ENCODE measurements at places on chromosomes 6 and 20.

DNA sequence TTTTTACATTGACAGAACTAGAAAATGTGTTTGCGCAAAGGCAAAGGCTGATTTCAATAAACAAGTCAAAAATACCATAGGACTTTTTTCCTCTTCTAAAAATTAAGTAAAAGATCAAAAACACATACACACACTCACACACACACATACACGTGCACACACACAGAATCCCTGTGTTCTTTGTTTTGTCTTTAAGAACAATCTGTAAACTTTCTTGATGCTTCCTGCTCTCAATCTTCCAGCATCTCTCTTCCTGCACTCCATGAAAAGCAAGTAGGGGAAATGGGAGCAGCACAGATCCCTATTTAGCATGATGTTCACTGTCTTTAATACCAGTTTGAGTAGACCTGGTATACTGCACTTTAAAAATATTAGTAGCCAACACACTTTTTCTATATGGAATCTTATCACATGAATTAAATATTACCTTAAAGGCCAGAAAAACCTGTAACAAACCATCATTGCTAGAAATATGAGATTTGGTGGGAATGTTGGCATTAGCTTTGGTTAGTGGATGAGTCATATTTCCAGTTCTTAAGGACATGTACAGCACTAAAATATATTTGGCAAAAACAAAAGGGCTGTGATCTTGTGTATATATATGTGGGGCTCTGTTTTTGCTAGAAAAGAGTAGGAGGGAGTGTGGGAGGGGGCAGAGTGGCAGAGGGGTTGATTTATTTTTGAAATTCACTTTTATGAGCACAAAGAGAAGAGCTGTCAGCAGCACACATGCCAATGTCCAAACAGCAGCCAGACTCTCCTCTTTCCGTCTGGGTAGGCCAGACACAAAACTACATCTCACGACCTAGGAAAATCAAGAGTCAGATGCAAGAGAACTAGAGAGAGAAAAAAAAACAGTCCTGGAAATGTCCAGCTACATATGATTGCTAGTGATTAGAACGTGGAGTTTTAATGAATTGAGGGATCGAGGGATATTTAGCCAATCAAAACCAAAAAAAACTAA lies 4.6 kb downstream of the PTPRK start:
- no peak for DNase-seq

DNA sequence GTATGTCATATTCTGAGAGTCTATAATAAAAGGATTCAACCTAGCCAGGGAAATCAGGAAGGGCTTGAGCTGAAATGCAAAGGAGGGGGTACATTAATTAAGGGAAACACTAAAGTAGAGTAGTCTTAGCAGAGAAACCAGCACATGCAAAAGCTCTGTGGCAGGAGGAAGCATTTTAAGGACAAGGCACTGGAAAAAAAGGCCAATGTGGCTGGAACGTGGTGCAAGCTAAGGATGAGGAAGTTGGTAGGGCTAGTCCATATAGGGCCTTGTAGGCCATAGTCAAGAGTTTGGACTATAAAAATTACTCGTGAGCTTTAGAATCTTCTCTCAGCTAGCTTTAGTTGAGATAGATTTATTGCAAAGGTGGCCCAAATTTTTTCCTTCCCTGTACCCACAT lies 75.2 kb upstream of the TOP1 start:
- DNase-seq = no peak

GRCh38 chr20:8583566-8584043 lies 451.5 kb downstream of the PLCB1 start:
- no peak for DNase-seq

DNA sequence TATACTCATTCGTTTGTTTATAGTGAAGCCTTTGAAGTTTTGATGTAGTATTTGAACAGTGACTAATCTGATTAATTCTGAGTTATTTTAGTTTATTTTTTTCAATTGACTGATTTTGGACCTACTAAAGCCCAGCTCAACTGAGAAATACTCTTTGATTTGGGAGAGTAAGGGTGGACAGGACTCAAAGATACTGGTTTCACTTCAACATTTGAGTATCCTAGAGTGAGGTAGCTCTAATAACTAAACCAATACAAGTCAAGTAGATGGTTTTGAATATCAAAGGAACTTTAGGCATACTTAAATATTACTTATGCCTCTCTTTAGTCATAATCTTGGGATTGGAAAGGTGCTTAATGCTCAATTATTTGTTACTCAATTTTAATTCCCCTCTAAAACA lies 65.6 kb downstream of the ZNF292 start:
- no peak for DNase-seq

DNA sequence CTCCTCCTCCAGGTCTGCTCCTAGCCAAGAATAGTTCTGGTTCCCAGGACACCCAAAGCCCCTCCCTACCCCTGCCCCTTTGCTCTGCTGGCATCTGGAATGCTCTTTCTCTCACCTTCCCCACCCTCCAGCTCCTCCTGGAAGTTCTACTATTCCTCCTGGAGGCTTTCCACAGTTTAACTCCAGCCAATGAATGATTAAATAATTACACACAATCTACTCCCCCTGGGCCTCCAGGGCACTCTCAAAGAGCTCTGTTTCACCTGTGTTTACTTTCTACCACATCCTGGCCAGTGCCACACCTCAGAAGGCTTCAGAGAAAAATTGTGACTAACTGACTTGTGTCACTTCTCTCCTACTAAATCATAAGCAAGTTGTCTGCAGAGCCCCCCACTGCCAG lies 36.2 kb downstream of the GCM1 start:
- DNase-seq = no peak

DNA sequence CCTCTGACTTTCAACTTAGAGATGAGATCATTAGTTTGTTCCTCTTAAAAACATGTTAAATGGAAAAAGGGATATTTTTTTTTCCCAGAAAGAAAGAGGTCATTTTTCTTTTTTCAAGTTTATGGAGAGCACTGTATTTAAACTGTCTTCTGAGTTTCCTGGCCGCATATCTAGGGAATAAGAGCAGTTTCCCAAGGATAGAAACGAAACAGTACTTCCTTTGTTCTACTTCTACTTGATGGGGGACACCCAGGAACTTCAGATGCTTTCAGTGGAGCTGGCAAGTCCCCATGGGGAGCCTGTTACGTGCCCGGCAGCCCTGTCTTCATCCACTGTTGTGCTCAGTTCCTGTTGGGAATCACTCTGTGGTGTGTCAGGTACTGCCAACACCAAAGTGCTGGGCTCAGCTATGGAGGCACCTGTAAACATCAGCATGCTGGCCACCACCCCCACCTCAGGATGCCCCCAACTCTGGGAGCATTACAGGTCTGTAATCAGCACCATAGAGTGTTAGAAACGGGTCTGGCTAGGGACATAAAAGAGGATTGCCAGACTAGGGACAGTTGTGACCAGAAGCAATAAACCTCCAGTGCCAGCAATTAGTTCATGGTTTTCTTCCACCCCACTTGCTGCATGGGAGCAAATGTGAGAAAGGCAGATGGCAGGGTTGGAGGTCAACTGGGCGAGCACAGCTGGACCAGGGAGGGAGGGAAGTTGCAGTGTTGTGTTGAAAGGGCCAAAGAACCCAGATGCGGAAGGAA lies 221.7 kb upstream of the ECI2 start:
- DNase-seq = no peak

DNA sequence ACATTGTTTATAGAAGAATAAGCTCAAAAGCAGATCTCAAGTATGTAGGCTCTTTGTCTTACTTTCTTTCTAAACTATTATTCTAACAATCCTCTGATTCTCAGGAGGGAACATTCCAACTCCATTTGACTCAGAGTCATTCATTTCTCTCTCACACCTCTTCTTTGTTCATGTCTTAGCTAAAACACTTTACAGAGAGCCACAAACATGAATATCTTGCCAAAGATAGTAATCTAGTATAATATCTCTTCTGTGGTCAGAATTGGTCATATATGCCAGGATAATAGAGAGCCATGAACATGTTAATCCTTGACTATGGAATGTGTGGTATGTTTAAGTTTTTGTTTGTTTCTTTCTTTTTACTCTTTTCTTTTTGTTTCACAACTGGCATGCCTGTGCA lies 456.0 kb upstream of the PTCHD4 start:
- DNase-seq = no peak

All from stimulated activated CD8-positive, alpha-beta memory T cell treated with anti-CD3 and anti-CD28 coated beads, Interleukin-4, amount 100 ng/mL, for 24 hours (primary cell).